ENCODE measurements at places on chromosomes 3 and 15.
A peak's percentile ranks its signal among the peaks of the same experiment; 100 is the strongest.

- DNase-seq: no peak
Measured at GRCh38 chr3:187918081-187918644, 172.9 kb upstream of the BCL6 start.

DNA sequence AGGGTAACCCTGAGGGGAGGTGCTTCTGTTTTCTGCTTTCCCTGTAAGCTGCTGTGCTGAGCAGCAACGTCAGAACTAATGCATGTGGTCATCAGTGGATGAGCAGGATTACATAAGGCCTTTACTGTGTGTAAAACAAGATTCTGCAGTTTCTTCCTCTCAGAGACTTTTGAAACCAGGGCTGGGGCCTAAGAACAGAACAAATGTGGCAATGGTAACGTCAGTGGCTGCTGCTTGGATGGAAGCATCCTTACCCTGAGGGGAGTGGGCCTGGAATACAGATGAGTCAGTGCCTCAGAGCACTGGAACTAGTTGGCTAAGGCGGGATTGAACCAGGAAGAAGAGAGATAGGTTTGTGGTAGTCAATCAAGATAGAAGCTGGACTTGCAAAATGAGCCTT lies 180.2 kb upstream of the KCNH8 start:
- no peak for DNase-seq

GRCh38 chr15:41822957-41823356 lies 4.9 kb upstream of the JMJD7 start:
- DNase-seq: no peak

DNA sequence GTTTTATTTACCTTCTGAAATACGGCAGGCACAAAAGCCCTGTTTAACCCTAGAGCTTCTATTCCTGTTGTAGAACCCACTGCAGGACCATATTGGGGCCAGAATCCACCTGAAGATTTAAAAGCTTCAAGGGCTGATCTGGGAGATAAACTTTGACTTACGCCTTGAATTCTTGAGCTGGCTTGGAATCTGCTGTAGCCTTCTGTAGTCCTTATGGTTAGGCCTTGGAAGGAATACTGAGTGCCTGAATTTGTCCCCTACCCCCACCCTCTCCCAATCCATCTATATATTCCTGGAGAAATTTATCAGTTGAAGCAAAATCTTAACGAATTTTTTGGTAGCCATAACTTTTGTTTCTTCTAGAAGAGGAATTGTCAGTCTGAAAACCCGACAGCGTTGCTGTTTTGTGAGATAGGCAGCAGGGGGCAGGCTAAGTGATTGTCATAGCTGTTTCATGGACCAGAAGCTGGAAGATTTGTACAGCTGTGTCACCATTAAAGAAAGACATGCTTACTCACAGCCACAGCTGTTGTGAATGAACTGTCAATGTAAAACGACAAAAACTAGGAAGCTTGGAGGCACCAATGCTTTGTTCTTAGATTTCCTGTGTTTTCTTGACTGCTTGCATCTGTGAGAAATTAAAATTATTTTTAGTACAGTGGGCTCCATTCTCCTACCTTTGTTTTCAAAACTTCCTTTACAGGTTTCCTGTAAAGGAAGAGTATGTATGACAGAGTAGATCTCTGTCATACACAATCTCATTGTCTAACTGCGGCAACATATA lies 12.8 kb downstream of the LXN start:
- DNase-seq: no peak

- DNase-seq: peak; percentile 41
Measured at GRCh38 chr3:187743195-187744141, 1.8 kb downstream of the BCL6 start.

GRCh38 chr15:96346409-96346970 lies 16.0 kb downstream of the NR2F2 start:
- DNase-seq: no peak

GRCh38 chr3:115478359-115478758 lies 145.0 kb upstream of the GAP43 start:
- DNase-seq: no peak

GRCh38 chr3:11335056-11335608 lies 62.9 kb downstream of the ATG7 start:
- DNase-seq: no peak

- no peak for DNase-seq
Measured at GRCh38 chr3:186962445-186962844, 32.1 kb downstream of the ST6GAL1 start.

GRCh38 chr3:72247645-72248388 lies 462.9 kb upstream of the PROK2 start:
- DNase-seq: no peak

GRCh38 chr15:62676891-62677290 lies 365.7 kb upstream of the TPM1 start:
- no peak for DNase-seq

DNA sequence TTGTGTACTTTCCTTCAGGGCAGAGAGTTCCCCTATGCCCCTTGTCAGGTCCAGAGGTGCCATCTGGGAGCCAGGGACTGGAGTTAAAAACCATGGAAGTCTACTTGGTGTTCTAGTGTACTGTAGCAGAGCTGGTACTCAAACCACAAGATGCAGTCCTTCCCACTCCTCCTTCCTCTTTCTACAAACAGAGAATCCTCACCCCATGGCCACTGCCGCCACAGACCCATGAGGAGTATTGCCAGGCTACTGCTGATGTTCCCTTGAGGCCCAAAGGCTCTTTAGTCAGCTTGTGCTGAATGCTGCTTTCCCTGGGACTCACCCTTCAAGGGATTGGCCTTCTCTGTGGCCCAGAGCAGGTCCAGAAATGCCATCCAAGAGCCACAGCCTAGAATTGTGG lies 229.2 kb upstream of the ZPLD1 start:
- no peak for DNase-seq

GRCh38 chr3:193783166-193783896 lies 190.3 kb downstream of the OPA1 start:
- no peak for DNase-seq

DNA sequence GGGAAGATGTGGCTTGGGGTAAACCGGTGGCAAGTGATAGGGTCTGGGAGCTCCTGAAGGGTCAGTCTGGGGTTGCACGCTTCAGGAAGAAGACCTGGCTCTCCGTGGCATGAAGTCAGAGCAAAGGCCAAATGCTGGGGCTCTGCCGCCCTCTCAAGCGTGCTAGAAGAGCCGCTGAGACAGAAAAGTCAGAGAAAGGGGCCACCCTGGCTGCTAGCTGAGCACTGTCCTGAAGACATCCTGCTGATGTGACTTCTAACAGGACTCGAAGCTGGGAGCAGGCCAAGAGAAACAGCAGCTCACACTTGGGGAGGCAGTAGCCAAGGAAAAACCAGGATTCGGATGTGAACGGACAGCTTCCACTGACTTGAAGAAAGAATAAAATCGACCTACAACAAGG lies 270.4 kb downstream of the OCA2 start:
- DNase-seq: no peak

DNA sequence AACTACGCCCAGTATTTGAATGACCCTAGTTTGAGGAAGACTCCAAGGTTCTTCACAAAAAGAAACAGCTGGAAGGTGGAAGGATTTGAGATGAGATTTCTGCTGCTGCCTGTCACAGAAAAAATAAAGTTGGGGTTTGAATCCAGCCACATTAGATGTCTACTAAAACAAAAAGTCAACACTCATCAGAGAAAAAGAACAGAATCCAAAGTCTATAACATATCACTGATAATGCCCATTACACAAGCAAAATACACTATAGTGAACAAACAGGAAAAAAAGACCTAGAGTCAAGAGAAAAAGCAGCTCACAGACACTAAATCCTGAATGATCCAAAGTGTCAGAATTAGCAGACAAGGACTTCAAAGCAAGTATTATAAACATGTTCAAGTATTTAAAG lies 56.0 kb downstream of the RFX7 start:
- no peak for DNase-seq

GRCh38 chr15:88624156-88624970 lies 3.2 kb downstream of the AEN start:
- no peak for DNase-seq

DNA sequence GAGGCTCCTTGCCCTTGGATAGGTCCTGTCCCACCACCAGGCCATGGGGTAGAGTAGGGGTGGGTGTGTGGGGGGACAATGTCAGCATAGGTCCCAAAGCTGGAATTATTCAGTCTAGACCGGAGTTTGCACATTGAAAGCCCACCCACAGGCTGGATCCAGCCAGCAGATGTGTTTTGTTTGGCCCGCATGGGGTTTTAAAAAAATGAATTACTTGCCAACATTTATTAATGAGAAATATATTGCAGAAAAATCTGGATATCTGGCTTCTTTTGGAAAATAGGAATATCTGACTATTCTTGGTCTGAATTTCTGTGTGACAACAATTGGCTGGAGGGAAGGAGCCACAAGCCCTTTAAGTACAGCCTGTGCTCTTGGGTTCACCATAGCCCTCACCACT lies 17.3 kb upstream of the LRIG1 start:
- DNase-seq: no peak

Measured in activated CD8-positive, alpha-beta memory T cell treated with anti-CD3 and anti-CD28 coated beads for 48 hours (primary cell).